ENCODE measurements at places on chromosomes 5 and 9.
A peak's percentile ranks its signal among the peaks of the same experiment; 100 is the strongest.

DNA sequence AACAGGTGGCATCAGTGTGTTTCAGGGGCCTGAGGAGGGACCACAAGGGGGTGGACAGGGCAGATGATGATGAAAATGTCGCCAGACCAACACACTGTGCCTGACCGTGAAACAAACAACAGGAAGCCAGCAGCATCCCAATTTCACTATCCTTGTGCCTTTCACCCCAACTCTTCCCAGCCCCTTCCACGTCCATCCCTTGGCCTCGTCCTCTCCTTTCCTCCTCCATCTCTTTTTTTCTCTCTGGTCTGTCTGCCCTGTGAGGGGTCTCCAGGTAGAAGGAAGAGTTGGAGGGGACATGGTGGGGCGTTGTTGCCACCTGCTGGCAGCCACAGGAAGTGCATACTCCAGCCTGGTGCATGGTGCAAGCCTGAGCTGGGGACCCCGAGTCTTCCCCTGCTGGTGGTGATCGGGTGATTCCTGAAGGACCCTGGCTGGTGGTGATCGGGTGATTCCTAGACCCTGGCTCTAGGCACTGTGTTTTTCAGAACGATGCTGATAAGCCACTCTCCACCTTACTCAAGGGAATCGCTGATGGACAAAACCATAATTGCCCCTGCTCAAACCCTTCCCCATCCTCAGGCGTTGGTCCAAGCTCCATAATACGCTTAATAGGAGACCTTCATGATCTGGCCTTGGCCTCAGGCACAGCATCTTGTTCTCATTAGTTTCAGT, 21.7 kb upstream of the NSD1 start:
- DNase-seq, result peak; percentile 80

DNA sequence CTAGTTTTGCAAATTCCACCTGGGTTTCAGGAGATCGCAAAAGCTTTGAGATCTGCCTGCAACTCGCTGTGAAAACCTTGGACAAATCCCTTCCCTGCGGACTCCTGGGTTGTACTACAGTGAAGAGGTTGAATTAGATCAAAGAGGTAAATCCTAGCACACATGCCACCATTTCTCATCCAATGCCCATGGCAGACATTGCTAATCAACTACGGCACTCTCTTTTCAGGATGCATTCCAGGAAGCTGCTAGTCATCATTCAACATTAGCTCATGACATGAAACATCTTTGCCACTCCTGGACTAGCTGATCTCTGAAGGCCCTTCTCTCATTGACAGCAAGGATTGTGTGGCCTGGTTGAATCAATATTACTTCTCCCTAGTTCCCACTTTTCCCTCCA, 46.1 kb downstream of the PCDH1 start:
- DNase-seq, result no peak

GRCh38 chr5:36575361-36575781, 31.0 kb upstream of the SLC1A3 start:
- no peak for DNase-seq

- DNase-seq, result no peak
These were observed 344.6 kb upstream of the SGCD start for GRCh38 chr5:155982354-155982753.

- DNase-seq, result no peak
These were observed 85.6 kb downstream of the RAD23B start for GRCh38 chr9:107368696-107369095.

DNA sequence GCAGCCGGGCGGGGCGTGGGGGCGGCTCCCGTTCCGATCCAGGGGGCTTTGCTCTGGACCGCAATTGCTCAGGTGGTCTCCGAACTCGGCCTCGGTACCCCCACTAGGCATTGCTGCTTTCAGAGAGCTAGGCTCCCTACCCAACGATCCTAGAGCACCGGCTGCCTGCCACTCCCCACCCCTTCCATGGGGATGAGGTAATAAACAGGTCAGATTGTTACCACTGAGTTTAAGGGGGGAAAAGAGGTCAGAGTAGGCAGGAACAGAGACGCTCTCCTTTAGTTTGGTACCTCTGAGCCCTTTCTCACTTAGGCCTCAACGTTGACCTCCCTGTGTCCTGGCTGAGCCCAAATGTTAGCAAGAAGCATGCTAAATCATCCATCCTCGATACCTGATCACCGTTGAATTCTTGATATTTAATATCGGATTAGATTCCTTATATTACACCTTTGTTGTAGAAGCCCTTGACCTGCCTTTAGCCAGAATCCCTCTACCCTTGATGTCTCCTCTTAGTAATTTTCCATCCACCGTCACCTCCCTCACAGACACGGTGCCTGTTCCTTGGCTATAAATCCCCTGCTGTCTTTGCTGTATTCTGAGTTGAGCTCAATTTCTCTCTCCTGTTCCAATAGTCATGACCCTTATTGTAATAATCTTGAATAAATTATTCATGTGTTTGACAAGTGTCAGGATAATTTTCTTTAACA, 588 bp upstream of the PLPP1 start:
- DNase-seq, result no peak

GRCh38 chr5:56659971-56660370, 155.4 kb upstream of the MAP3K1 start:
- no peak for DNase-seq

GRCh38 chr9:65411336-65411735, 126.3 kb upstream of the FOXD4L5 start:
- DNase-seq, result no peak

- DNase-seq, result no peak
These were observed 46.6 kb downstream of the TMEM252 start for GRCh38 chr9:68493958-68494577.

- no peak for DNase-seq
These were observed 164.5 kb downstream of the PIK3R1 start for GRCh38 chr5:68380078-68380477.

- DNase-seq, result no peak
These were observed 303.6 kb upstream of the MSX2 start for GRCh38 chr5:174420651-174421407.

DNA sequence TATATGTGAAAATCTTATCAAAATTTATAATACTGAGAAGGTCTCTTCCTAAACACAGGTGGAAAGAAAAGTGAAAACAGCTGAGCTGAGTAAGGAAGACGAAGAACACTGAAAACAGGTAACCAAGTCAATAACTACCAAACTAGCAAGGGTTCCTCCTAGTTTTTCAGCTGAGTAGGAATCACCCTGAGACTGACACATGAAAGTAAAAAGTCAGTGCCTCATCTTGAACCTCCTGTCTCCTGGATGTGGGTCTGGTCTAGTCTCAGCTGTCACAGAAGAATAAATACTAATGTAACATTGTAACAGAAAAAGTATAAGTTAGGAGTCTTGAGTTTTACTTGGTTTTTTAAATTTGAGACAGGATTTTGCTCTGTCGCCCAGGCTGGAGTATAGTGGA, 121.0 kb downstream of the MEF2C start:
- DNase-seq, result no peak

DNA sequence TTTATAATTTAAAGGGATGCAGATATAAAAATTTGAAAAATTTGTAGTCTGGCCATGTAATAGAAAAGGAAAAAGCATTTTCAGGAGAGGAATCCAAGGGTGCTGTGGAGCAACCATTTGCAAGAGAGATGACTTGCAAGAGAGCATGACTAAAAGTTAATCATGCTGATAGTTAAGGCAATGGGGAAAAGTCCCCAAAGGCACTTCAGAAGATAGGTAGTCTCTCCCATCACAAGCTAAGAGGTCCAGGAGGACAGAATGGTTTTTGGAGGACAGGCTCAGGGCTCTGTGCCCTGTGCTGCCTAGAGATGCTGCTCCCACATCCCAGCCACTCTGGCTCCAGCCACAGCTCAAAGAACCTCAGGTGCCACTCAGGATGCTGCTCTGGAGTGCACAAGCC, 38.8 kb downstream of the DNAJB5 start:
- DNase-seq, result no peak

- DNase-seq, result no peak
These were observed 65.6 kb downstream of the COL5A1 start for GRCh38 chr9:134707031-134707680.

- no peak for DNase-seq
These were observed 69.6 kb downstream of the PDE8B start for GRCh38 chr5:77280036-77280435.

- DNase-seq, result no peak
These were observed 17.0 kb upstream of the ERGIC1 start for GRCh38 chr5:172816925-172817562.

DNA sequence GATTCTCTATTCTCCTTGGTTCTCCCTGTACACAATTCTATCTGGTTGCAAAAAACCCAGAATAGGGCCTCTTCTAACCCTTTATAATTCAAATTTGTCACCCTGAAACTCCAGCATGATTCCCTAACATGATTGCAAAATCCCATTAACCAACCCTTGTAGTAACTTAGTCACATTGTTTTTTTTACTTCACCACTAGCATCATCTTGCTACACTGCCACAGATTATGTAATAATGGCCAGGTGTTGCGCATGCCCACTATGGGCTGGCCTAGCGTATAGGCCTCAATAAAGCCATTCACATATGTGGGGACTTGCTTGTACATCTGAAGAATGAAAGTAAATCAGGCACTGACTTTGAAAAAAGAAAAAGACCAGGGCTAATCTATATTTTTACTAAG, 25.7 kb downstream of the FAM170A start:
- no peak for DNase-seq

DNA sequence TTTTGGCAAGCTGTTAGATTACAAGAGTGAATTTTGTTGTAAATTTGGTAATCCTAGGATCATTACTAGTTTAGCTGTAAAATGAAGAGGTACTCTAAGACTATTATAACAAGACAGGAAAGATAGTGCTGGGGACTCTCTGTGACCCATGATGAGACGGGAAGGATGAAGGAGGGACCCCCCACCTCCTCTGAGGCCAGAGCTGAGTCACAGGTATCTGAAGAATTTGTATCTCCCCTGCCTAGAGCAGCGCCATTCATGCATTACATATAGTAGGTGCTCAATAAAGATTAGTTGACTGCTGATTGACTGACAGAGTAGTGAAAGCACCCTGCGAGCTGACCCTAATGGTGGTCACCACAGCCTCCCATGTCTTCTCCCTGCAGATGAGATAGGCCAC, 202.8 kb downstream of the SNX18 start:
- no peak for DNase-seq

DNA sequence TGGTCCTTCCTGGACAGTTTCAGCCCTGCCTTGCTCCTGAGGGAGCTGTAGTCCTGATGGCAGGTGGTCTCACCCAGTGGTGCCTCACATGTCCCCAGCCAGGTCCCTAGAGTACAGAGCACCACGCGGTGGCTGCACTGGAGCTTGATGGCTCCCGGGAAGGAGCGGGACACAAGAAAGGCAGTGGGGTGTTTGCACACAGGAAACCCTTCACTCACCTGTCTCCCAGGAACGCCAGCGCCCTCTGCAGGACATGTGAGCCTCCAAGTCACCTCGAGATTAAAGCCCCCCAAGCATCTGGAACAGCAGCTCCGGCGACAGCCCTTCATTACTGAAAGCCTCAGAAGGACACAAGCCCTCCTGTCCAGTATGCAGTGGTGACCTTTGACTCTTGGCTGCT, 19.9 kb upstream of the TMEM250 start:
- no peak for DNase-seq

DNA sequence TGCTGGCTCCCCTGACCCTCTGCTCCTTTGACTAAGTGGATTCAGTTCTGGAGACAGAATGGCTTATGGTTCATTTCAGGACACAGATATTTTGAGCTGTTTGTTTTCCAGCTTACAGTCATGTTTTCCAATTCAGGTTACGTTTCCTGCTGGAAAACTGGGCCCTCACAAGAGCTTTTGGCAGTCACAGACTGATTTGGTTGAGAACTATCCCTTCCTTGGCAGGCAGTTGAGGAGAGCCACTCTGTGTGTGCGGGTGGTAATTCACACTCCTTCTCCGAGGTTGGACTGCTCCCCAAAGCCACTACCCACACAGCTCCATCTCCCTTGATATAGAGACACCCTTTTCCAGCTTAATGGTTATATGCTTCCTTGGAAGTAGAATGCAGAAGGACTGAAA, 534.5 kb downstream of the TMEM38B start:
- DNase-seq, result no peak

GRCh38 chr9:36337002-36337401, 63.1 kb downstream of the RNF38 start:
- no peak for DNase-seq

- no peak for DNase-seq
These were observed 2.3 kb upstream of the RASEF start for GRCh38 chr9:83065233-83065632.

DNA sequence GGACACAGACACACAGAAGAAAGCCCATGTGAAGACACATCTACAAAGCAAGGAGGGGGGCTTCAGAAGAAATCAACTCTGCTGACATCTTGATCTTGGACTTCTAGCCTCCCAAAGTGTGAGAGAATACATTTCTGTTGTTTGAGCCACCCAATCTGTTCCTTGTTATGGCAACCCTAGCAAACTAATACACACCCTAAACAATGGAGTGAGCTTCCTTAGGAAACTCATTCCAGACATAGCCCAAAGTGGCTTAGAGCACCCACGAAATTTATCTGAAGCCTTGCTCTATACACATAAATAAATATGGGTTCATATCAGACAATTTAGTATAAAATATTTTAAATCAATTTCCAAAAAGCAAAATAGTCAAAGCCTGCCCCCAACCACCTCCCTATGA, 7.6 kb upstream of the TBC1D2 start:
- DNase-seq, result no peak

GRCh38 chr5:125481506-125482465, 735.3 kb upstream of the ZNF608 start:
- DNase-seq, result no peak

GRCh38 chr5:28729067-28729466, 1690.7 kb upstream of the CDH9 start:
- DNase-seq, result no peak

DNA sequence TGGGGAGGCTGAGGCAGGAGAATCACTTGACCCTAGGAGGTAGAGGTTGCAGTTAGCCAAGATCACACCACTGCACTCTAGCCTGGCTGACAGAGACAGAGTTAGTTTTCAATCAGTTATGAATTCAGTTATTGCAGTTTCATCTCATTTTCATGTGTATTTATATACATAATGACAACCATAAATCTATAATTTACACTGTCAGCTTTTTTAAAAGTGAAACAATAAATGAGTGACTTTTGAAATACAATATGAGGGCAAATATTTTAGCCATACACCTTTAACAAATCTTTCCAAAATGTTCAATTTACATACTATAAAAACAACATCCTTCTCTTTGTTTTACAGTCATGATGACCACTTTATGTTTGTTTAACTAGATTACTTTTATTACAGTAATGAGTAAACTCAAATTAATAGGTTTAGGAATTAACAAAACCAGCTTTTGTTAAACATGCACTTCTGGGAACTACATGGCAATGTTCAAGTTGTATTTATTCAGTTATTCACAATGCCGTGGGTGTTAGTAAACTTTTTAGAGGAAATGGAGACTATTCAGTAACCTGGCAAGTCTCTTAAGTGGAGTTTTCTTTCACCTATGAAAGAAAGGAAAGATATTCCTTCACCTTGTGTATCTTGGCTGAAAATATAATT, 12.7 kb downstream of the TYRP1 start:
- no peak for DNase-seq

GRCh38 chr9:127402401-127403090, 5.6 kb downstream of the SLC2A8 start:
- no peak for DNase-seq

DNA sequence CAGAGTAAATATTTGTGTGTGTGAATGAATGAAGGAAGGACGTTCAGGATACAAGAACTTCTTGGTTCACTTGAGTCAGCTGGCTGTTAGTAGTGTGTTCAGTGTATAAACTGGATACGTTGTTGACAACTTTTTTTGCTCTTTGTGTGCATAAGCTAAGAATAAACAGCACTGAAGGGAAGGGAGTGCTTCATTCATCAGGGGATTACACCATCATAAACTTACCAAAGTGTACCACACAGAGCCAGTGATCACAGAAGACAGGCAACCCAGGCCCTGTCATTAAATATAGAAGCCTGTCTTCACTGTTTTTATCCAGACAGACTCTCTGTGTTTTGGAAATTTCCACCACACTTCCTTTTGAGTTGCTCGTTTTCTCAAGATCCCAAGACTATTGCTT, 55.5 kb upstream of the MEF2C start:
- no peak for DNase-seq
